ENCODE measurements at places on chromosomes 3 and 15.
A peak's percentile ranks its signal among the peaks of the same experiment; 100 is the strongest.

GRCh38 chr3:22373182-22373581, 622.2 kb upstream of the ZNF385D start:
- no peak for DNase-seq

GRCh38 chr15:51162865-51163762, 68.4 kb upstream of the TNFAIP8L3 start:
- DNase-seq = peak; percentile 26

DNA sequence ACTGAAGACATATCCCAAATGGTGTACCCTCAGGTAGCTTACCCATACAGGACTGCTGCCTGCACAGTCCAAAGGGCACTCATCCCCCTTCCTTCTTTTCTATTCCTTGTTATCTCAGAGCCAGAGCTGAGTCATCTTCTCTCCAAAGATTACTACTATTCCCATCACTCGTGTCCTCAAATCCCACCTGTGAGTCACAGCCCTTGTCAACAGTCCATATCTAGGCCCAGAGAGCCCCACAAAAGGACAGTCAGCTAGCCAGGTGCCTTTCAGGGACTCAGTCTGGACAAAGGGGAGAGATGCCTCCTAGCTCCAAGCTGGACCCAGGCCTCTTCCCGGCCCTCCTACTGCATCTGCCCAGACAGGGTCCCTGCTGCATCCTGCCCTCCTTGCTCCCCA, 11.0 kb downstream of the PARP16 start:
- DNase-seq = no peak

DNA sequence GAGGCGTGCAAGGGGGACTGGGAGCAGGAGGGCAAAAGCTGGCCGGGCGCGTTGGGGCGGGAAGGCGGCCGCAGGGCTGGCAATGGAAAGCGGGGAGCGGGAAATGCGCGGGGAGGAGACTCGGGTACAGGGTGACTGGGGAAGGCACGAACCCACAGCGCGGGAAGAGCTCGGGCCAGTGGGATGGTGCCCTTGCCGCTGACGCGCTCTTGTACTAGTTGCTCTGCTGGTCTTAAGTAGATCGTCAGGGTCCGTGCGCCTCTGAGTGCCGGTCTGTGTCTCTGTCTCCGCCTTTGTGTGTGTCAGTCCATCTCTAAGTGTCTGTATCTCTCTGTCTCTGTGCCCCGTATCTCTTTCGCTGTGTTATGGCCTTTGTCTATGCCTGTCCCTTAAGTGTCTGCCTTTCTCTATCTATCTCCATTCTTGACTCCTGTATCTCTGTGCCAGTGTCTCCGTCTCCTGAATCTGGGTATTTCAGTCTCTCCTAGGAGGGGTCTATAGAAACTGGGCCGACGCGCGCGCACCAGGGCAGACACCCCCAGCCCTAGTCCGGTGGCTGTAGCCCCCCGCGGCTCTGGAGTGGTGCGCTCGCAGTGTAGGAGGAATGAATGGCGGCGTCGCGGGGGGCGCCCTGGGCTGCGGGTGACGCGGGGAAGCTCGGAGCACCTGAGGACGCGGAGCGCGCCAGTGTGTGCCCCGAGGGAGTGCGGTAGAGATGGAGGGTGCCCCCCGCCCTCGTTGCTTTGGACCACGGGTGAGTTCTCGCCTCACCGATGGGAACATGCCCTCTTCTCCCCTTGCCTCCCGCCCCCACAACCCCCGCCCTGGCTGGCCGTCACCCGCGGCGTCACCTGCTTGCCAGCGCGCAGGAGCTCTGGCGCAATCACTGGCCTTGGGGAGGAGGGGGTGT, 756 bp upstream of the CAMK2N2 start:
- DNase-seq = no peak

DNA sequence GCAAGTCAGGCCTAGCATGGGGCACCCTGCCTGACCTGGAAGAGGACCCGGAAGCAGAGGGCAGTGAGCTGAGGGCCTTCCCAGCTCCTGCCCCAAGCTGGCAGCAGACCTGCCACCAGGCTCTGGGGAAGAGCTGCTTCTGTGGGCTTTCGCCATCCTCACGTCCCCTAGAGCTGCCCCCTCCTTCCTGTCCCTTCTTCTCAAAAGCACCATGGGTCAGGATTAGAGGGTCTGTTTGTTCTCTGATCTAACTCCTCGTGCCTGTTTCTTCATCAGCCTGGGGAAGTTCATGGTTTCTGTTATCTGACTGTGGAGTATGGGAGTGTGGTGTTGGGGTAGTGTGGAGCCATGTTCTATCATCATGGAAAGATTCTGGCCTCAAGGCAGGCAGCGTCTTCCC, 58.4 kb upstream of the POLG start:
- DNase-seq = no peak

DNA sequence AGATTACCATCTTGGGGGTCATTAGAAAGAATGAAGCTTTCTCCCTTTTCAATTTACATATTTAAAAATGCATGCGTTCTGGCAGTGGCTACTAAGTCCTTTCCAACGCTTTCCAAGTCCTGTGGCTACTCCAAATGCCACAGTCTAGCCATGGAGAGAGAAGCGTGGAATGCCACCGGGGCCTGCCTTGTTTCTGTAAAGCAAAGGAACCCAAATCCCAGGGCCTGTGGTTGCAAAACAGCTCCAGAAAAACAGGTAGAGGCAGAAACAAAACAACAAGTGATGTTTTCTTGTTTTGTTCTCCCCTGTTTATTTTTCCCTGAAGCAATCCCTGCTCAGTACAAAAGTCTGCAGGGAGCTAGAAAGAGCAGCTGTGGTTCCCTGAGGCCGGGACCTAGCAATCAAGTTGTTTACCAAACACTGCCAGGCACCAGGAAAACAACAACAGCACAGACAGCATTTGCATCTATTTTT, 85.5 kb downstream of the FOXP1 start:
- DNase-seq = no peak

DNA sequence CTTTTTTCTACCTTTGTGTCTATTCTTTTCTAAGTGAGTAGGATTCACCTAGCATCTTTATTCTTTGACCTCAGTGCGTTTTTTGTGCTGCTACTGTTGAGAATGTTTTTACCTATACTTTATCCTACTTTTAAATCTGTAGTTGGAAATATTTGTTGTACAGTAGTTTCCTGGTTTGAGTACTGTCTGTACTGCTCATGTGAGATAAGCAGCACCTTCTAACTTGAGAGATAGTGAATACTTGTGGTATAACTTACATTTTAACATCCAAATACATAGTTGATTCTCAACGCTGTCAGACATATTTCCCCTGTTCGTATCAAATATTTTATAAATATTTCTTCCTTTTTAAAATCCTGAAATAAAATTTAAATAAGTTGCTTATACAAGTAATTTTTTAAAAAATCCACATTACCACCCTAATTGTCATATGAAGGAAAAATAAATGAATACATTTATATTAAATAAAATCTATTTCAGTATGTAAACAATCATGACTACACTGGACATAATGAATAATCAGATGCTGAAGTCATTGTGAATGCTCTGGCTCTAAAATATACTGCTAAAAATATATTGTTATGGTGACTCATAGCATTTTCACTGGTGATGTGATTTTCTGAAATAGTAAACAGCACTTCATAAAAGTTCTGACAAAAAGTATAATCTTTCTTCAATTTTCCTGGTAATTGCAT, 17.4 kb downstream of the ATP11B start:
- no peak for DNase-seq

- no peak for DNase-seq
Measured at GRCh38 chr3:25453619-25454004, 25.5 kb downstream of the RARB start.

- DNase-seq = no peak
Measured at GRCh38 chr3:129692743-129693142, 86.3 kb upstream of the PLXND1 start.

GRCh38 chr3:14223595-14223994, 45.0 kb downstream of the LSM3 start:
- no peak for DNase-seq

DNA sequence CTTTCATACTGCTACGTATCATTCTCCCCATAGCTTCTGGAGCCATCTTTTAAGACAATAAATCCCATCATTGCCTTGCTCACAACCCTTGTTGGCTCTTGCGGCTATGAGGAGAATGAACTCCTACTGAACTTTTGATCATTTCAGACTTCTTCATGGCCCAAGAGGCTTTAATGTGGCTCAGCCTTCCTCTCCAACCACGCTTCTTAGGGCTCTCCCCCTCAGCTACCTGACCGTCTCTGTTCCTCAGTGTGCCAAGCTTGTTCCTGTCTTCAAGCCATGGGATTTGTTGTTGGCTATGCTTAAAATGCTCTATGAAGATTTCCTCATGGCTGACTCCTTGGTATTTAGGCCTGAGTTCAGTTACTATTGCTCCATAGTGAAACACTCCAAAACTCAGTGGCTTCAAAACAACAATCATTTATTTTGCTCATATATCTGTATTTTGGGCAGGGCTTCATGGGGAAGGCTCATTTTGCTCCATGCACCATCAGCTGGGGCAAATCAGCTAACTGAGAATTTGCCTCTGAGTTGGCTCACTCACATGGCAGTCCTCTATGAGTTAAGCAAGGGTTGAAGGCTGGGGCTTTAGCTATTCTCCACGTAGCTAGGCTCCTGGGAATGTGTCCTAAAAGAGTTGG, 47.5 kb downstream of the FOXL2 start:
- DNase-seq = no peak

- DNase-seq = no peak
Measured at GRCh38 chr3:169509359-169509758, 154.2 kb downstream of the MECOM start.

DNA sequence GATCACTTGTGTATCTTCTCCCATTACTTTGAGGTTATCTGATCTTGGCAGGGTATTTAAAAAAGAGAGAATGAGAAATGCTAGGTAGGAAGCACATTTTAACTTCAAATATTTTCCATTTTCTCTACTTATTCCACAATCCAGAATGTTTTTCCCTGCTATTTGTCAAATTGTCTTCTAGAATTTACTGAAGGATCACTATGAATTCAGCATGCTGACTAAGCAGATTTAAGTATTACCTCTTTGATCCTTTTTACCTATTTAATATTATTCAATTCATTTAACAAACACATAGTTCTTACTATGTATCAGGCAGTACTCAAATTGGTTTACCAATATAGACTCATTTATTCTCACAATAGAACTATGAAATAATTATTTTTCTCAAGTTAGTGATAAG, 463.4 kb upstream of the ARL6 start:
- no peak for DNase-seq

- no peak for DNase-seq
Measured at GRCh38 chr3:2268779-2269178, 170.1 kb downstream of the CNTN4 start.

DNA sequence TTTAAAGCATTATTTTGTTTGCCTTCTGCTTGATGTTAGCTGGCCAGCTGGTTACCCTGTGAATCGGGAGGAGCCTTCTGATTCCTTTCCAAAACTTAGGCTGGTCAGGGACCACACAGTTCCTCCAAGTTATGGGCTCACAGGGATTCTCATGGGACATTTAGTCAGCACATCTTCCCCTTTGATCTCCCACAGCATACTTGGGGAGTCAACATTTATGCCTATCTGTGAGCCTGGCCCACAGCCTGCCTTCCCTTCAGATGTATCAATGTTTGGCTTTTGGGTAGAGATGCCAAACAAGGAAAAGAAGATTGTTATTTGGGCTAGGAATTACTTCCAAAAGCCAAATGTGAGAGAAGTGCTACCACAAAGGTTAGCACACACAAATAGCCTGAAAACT, 32.6 kb upstream of the DCP1A start:
- no peak for DNase-seq

- no peak for DNase-seq
Measured at GRCh38 chr3:14396031-14396692, 6.2 kb upstream of the SLC6A6 start.

DNA sequence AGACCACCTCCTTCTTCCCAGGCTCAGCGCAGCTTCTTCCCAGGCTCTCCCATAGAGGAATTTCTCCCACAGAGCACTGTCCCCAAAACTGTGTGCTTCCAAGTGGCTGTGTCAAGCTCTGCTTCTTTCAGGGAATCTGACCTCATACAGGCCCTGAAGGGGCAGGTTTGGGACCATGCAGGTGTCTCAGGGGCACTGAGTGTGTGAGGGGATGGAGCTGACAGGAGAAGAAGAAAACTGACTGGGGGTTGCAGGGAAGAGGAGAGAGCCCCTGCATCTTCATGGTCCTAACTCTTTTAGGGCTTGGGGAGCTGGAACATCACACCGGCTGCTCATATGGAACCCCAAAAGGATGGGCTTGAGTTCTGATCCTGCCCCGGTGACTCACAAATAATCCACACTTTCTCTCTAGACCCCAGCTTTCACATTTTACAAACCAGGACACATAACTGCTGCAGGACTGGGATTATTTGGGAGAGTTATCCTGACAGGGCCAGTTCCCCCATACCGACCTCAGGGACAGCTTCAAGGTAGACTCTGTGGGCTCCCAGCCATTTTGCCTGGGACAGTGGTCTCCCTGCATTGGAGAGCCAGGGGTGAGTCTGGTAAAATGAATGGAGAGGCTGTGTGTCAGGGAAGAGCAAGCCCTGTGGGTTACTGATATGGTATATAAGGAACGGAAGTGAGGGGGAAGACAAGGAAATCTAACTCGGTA, 316.1 kb downstream of the TLE3 start:
- DNase-seq = no peak
